ENCODE measurements at places on chromosomes 5 and 9.

- DNase-seq = no peak
Measured at GRCh38 chr5:154358516-154359220, 87.1 kb upstream of the SAP30L start.

GRCh38 chr5:87827539-87827938, 414.8 kb upstream of the CCNH start:
- no peak for DNase-seq

- no peak for DNase-seq
Measured at GRCh38 chr5:38677636-38678035, 121.2 kb upstream of the LIFR start.

- DNase-seq = no peak
Measured at GRCh38 chr9:121831869-121832268, 180.4 kb downstream of the DAB2IP start.

DNA sequence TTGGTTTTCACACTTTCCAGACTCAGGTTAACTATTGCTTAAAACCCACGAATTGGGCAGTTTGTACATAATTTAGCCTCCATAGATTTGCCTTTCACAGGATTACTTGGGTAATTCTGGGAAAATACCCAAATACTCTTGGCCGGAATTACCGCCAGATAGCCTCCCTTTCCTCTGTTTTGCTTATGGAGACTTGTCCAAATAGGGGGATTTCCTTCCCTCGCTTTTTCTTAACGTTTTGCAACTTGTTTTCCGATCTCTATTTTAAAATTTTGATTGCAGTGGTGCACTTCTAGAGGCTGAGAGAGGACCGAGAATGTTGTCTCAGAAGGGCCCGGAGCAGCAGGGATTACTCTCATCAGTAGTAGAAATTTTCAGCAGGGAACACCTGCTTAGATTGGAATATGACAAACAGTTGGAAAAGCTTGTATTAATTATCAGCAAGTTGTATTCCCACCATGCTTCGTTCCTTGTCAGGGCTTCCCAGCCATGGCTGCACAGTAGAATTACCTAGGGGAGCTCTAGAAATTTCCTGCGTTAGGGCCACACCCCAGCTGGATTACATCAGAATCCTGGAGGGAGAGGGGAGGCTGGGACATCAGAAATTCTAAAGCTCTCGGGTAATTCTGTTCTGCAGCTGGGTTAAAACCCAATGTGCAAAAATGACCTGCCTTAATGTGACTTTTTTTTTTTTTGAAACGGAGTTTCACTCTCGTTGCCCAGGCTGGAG, 329.1 kb downstream of the SH3GL2 start:
- no peak for DNase-seq

- no peak for DNase-seq
Measured at GRCh38 chr9:93955111-93955980, at the start of gene BARX1. BARX1 (minus strand) TSS chr9:93955355; CDS start chr9:93955146, 209 bp downstream.

GRCh38 chr5:41875121-41875520, 4.9 kb upstream of the OXCT1 start:
- no peak for DNase-seq

DNA sequence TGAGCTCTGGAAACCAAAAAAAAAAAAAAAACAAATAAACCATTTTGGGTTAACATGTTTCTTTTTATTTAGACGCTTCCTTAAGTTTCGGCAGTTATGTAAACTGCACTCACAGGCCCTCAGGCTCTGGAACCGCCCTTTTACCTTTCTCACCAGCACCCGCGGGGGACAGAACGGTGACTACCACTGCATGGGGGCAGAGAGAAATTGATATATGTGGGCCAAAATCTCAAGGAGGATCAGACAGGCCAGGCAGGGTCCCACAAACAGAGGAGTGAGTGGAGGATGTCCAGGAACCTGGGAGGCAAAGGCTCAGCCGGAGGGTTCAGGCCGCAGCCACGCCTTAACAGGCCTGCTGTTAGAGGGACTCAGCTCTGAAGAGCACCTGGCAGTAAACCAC, 54.4 kb downstream of the IRX2 start:
- no peak for DNase-seq

- no peak for DNase-seq
Measured at GRCh38 chr9:124291801-124292396, 34.1 kb downstream of the NEK6 start.

DNA sequence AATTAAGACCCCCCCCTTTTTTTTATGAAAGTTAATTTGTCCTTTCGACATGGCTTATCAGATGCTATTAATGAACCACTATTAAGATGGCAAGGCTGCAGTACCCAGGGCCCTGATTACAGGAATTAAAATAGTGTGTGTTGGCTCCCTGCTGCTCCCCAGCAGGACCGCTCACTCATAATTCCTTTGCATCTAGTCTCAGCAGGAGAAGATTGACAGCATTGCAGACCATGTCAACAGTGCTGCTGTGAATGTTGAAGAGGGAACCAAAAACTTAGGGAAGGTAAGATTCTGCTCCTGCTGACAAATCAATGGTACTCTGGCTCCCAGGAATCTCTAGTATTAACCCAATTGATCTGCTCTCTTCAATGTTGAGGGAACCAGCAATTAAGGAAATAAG, 61.0 kb downstream of the STX17 start:
- DNase-seq = no peak
